ENCODE measurements at places on chromosomes 16 and 17. TPM values are rescaled to one million over a fixed set of nuclear protein-coding genes. Genes with fewer than 3 reads are reported as not detected.
A peak's percentile ranks its signal among the peaks of the same experiment; 100 is the strongest.

DNA sequence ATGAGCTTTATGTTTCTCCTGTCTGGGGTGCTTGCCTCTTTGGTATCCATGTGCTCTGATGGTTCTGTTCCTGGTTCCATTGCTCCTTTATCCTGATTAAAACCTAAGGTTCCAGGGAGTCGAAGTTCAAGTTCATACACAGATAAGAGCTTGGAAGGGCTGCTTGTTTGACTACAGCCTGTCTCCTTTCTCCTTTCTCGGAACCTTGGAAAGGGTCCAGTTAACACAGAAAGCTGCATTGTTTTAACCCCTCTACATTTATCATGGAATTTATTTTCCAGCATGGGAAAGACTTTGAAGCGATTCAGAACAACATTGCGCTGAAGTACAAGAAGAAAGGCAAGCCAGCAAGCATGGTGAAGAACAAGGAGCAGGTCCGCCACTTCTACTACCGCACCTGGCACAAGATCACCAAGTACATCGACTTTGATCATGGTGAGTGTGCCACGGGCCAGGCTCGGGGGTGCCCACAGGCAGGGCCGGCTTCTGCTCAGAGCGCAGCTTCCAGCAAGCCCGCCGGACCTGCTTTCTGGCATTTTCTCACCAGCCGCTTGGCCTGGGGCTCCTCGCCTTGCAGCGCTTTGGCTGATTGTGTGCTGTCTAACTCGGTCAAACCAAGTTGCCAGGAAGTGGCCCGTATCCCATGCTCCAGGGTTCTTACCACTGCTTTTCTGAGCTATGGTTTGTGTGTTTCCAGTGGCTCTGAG, 19.9 kb downstream of the CRAMP1 start:
- no peak for DNase-seq

- DNase-seq = no peak
Measured at GRCh38 chr17:74527081-74527480, 4.2 kb downstream of the CD300LB start.

DNA sequence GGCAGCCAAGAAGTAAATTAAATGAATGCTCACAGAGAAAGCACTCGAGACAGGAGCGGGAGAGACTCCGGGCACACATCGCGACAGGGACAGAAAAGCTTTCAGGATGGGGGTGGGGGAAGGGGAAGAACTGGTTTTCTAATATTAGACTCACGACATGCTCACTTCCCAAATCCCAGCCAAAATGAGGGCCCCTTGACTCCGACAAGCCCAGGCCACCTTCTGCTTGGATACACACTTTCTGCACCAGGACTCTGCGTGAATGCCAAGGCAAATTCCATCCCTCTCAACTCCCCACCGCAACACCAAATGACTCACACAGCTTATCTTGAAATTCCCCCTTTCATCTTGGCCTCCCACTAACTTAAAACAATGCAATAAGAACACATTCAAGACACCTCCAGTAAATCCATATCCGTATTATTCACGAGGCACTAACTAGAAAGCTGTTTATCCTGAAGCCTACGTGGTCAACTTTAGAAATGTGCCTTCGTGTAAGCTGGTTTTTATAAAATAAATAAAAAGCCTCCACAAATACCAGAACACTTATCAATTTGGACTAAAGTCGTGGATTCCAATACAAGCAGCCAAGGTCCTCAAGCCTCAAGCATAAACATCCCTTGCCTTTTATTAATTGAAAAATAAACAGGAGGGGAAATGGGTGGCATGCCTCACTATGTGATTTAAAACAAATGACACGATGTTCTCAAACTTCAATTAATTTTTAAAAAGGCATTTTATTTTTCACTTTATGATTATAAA, 46.1 kb downstream of the NXN start:
- peak; percentile 97 for DNase-seq

GRCh38 chr17:67867591-67867990, 42.3 kb downstream of the BPTF start:
- no peak for DNase-seq

- no peak for DNase-seq
Measured at GRCh38 chr16:57614944-57615343, 13.5 kb upstream of the ADGRG1 start.

GRCh38 chr16:87441886-87442580, 49.9 kb downstream of the MAP1LC3B start:
- no peak for DNase-seq

Gene TAOK1
- polyA plus RNA-seq = 18.7 TPM

Gene ATP2C2
- 0.29 TPM for polyA plus RNA-seq
